ENCODE measurements at places on chromosomes 3 and 15.

DNA sequence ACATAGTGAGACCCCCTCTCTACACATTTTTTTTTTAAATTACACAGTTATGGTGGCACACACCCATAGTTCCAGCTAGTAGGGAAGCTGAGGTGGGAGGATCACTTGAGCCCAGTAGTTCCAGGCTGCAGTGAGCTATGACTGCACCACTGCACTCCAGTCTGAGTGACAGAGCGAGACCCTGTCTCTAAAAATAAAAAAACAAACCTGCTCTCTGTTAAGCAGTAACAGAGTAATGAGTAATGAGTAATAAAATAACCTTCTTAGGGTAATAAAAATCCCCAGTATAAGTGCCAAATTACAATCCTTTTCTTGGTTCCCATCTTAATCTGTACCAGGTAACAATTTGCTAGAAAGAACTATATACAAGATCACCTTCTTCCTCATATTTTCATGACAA lies 65.9 kb upstream of the PLXND1 start:
- no peak for DNase-seq

DNA sequence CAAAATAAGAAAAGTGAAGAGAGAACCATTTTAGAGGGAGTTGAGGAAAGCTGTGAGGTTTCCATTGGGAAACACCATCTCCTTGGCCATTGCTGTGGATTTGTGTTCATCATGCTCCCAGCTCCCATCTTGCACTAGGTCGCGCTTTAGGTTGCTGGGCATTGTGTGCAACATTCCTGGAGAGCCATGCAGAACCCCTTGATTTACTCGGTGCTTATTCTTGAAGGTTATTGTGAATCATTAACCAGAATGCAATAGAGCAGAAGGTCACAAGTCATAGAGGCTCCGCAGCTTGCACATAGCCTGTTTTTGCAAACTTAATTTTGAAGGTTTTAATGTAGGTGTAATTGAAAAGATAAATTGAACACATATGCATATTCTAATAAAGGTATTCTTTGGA lies 239.2 kb upstream of the IL12A start:
- DNase-seq = no peak

GRCh38 chr3:192262001-192262400 lies 465.3 kb downstream of the FGF12 start:
- DNase-seq = no peak

GRCh38 chr3:100641471-100642032 lies 32.2 kb downstream of the ADGRG7 start:
- no peak for DNase-seq

DNA sequence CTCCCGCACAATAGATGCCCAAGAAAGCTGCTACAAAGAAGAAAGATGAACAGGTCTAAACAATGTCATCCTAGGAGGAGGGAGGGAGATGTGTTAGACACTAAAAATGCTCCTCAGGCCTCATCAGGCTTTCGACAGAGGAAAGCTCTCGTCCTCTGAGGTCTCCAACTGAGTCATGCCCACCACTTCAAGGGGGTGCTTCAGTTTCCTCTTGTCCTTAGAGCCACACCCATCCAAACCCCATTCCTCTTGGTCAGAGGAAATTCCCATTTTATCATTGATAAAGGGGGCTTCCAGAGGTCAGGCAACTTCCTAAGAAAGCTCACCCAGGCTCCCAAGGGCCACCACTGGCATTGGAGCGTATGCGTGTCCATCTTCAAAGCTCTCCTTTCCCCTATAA lies 50.1 kb downstream of the HEG1 start:
- DNase-seq = no peak

DNA sequence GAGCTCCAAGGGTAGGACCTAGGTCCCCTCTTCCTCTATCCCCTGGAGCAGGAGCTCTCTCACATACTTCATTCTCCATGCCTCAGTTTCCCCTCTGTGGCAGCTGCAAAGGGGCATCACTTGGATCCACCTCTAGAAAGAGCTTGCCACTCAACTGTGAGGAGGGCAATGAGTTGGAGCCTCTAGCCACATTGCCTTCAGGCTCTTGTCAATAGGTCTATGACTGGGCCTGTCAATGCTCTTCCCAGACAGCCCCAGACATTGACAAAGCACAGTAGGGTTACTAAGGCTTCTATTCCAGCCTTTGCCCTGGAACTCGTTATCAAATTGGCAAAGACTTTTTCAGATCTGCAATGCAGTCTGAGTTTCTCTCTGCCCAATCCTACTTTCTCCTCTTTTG lies 4.4 kb upstream of the VIPR1 start:
- no peak for DNase-seq

DNA sequence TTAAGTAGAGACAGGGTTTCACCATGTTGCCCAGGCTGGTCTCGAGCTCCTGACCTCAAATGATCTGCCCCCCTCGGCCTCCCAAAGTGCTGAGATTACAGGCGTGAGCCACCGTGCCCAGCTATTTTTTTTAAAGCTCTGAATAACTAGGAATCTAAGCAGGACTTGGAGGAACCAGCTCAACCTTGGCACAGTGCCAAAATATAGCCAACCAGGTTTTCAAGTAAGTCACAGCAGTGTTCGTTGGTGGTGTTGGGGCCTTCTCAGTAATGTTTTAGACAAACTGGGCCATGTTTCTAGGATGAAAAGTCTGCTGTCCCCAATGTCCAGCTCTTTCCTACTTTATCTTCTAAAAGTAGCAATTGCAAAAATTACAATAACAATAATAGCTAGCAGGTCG lies 6.4 kb upstream of the ADAM10 start:
- DNase-seq = no peak

DNA sequence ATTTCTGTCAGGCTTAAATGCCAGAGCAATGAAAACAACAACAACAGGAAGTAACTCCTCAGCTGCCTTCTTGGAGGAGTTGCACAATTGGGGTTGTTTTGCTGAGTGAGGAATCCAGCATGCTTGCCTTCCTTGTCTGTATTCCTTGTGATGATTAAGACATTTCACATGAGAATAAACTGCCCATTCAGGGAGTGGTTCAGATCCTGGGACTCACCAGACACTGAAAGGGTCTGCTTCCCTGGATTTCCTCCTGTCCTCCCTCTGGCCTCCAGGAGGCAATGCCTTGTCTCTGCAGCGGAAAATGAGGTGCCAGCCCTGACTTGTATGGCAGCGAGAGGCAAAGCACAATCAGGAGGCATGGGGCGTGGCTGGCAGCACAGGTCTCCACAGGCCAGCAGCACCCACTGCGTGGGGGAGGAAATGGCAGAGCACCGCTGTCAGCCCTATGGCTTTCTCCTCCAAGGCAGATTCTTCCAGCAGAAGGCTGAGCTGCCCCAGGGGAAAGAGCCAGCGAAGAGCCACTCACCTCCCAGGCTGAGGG lies 41.5 kb downstream of the RBP2 start:
- peak; percentile 27 for DNase-seq

- no peak for DNase-seq
These were observed 843 bp upstream of the CD47 start for GRCh38 chr3:108091498-108092250.

DNA sequence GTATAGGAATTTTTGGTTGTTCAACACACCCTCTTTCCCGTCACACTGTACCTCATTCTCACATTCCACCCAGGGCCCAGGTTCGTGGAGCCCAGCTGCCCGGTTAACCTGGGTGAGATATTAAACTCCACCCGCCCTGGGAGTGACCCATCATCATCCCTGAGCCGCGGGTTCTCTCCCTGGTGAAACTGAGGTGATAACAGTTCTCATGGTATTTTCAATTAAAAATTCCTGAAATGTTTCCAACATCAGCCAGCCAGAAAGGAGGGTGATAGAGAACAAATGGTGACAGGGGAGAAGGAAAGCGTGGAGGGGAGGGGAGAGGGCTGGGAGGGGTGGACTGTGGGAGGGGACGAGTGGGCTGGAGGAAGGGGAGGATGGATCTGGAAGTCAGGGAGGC lies 148.8 kb downstream of the ALDH1A2 start:
- DNase-seq = no peak

DNA sequence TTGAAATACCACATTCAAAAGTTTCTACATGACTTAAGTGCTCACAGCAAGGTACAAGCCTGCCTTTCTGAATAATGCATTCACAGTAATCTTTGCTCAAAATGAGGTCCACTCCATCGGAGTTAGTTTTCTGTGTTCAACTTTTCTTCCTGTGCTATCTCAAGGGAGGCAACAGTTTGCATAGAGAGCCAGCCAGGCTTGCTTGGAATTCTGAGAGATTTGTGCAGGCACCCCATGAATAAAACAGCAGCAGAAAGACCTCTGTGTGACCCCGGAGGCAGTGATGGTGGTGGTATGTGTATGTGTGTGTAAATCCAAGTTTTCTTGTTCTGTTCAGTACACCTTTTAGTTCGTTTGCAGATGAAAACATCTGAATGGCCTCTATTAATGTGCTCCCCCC lies 124.0 kb downstream of the ADAMTS9 start:
- DNase-seq = no peak

- peak; percentile 79 for DNase-seq
These were observed 9.5 kb downstream of the CA12 start for GRCh38 chr15:63372018-63372705.

GRCh38 chr3:127700406-127700805 lies 27.7 kb downstream of the ABTB1 start:
- no peak for DNase-seq

DNA sequence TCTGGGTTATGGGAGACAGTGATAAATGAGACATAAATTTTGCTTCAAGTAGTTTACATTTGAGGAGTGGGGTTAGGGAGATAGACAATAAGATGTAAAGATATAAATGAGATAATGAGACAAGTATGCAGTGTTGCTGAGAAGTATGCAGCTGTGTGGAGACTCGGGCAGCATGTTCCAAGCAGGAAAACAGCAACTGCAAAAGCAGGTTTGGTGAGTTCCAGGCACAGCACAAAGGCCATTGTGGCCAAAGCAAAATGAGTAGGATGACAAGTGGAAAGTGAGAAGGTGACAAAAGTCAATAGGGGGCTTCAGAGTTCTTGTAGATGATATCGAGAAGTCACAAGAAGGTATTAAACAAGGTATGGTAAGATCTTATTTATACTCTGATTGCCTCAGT lies 259.1 kb upstream of the PEX5L start:
- no peak for DNase-seq

- DNase-seq = no peak
These were observed 13.6 kb upstream of the SLCO3A1 start for GRCh38 chr15:91839867-91840266.

GRCh38 chr3:176951144-176951543 lies 246.1 kb downstream of the TBL1XR1 start:
- peak; percentile 7 for DNase-seq

DNA sequence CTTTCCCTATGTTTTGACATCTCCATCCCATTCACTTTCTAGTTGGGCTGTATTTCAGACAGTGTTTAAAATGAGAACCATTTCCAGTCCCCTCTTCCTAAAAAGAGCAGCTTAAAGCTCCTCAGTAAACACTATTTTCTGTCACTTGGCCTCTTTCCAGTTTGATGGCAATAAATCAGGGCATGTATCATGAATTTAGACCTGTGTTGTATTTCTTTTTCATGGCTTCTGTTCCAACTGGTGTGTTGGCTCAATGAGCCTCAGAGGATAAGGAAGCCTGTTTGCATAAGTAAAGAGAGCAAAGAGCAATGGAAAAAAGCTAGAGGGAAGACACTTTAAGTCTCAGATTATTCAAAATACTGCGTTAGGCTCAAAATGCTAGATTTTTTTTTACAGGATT lies 7.2 kb downstream of the CCDC80 start:
- DNase-seq = no peak

DNA sequence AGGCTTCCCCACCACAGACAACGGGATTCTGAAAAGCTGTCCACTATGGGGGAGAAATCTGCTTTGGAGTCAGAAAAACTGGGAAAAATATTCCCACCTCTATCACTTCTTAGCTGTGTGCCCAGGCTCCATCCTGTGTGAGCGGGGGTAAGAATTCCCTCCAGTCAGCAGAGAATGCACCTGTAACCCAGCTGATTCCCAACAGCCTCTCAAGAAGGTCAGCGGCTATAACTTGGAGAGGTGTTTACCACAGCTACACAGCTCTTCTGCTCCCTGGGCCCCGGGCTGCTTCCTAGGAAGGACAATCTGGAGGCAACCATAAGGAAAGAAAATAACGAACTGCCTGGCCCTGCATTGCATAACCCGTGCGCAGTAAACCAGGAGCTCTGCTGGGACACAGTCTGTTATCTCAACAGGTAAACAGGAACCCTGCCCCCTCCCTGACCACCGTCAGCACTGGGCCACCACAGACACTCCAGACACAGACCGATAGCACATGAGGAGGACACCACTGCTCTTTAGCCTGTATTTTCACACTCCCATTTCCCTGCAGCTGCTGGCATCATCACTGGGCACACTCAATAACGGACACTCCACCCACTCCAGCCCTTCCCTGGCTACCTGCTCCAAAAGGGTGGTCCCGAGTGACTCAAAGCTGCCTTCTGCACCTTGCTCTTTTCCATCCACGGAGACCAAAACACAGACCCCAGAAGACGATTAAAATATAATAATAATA lies 2.1 kb downstream of the RAB43 start:
- no peak for DNase-seq

GRCh38 chr3:68878322-68878721 lies 54.0 kb downstream of the TAFA4 start:
- no peak for DNase-seq

- no peak for DNase-seq
These were observed 329.9 kb upstream of the ROBO1 start for GRCh38 chr3:80097674-80098073.

- DNase-seq = no peak
These were observed 85.6 kb upstream of the ABHD17C start for GRCh38 chr15:80609512-80609946.

GRCh38 chr3:39189959-39190269 lies 2.5 kb downstream of the XIRP1 start:
- peak; percentile 74 for DNase-seq

- no peak for DNase-seq
These were observed 524.7 kb downstream of the NAALADL2 start for GRCh38 chr3:175383813-175384212.

DNA sequence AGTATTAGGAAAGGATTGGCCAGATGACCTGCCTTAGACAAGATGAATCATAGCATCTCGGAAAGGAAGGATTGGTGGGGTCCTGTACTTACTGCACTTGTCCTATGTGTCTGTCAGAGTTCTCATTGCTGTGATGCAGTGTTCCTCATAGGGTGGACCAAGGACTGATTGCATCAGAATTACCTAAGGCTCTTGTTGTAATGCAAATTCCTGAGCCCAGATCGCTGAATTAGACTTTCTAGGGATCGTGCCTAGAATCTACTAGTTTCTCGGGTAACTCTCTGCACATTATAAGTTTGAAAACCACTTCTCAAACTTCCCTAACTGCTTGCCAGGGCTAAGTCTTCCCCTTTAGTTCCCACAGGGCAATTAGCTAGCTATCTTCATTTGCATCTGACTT lies 74.9 kb upstream of the SKOR1 start:
- DNase-seq = no peak

- DNase-seq = peak; percentile 59
These were observed 98.9 kb upstream of the TLE3 start for GRCh38 chr15:70196372-70197316.
